ENCODE measurements at places on chromosomes 5 and 9.

GRCh38 chr5:168793841-168794837 is 215.0 kb upstream of the PANK3 start:
- DNase-seq = no peak

GRCh38 chr9:31486630-31487029 is 897.8 kb upstream of the ACO1 start:
- DNase-seq = no peak

DNA sequence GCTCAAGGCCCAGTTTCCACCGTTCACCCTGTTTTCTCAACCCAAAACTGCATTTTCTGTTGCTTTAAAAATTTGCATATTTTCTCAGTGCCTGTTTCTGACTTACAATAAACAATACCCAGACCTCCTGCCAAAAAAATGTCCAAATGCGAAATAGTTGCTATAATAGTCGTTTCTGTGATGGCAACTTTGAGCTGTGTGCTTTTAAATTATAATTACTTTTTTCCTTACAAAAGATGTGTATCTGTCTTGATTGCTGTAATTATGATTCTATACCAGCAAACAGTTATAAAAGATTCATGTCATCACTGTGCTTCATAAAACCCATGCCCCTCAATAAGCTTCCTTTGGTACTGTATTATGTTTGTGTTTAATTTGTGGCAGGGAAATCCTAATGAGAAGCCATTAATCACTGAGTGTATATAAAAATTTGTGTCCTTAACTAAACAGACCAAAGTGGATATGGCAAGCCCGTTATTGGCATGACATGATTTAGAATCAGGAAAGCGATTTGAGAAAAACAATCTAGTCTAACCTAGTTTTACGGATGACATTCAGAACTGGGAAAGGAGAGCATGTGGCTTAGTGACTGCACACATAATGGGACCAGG is 5.4 kb upstream of the SLC1A3 start:
- DNase-seq = no peak

GRCh38 chr5:3484836-3485235 is 110.8 kb upstream of the IRX1 start:
- DNase-seq = no peak

DNA sequence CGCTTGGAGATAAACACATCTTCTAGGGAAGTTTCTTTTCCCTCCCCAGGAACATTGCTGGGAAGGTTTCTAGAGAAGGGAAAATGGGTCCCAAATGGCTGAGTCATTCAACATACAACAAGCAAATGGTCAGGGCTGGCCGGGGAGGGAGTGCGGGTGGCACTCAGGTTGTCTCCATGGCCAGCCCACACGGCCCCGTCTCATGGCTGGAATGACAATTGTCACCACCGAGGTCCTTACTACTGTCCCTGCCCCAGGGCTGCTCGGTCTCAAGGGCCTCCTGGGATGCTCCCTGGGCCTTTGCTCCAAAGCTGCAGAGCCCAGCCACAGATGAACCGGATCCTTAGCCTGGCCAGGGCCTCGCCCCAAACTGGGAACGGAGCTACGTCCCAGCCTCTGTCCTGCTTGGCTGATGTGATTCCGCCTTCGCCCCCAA is 121.9 kb downstream of the FGF18 start:
- no peak for DNase-seq

DNA sequence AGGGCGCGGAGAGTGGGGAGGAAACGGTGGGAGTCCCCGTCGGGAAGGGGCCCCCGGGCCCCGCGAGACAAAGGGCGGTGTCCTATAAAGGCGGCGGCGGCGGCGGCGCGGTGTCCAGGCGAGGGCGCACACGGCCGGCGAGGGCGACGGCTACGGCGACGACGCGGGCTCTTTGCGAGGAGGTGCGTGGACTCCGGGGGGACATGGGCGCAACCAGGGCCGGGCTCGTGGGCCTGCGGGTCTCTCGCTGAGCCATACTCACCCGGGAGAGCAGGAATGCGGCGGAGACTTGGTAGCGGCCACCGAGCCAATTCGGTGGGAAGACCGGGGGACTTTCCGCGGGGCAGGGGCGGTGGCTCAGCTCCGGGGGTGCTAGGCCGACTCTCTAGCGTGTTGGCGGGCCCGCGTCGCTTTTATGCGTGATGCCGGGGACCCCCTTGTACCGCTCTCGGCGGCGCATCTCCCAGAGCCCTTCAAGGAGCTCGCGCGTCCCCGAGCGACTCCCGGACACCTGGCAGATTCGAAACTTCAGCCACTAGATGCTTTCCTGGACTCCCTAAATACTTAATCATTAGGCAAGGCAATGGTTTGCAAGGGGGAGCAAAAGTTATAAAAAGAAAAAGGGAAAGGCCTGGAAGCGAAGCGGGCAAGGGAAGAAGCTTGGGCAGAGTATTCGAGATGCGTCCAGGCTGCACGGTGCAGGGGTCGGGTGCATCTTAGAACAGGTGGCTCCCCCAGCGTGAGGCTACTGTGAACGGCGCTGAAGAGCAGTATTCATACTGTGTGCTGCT is 5.9 kb upstream of the TAL2 start:
- no peak for DNase-seq

DNA sequence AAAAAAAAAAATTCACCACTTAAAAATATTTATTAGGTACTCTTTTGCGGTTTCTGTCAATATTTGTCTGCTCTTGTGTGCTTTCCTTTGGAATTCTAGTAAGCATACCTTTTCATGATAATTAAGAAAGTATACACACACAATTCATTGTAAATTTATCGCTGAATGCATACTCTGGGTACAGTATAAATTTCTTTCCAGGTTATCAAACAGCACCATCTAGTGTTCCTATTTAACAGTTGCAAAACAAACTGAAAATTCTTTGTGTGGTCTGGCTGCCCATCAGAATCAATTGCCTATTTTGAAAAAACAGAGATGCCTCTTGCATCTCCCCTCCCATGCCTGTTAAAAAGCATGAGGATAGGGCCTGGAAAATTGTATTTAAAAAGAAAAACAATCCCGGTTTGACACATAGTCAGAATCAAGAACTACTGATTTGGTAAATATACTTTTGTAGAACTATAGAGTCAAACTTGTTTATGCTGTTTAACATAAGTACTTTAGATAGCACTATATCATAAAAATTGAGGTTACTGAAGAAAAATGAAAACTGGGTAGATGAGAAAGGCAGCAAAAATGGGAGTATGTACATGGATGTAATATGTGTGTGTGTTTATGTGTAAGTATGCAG is 16.2 kb downstream of the PGGT1B start:
- DNase-seq = no peak

GRCh38 chr9:2889023-2889422 is 45.1 kb upstream of the PUM3 start:
- DNase-seq = no peak

- DNase-seq = no peak
Observed at GRCh38 chr5:37814699-37815098, 25.1 kb downstream of the GDNF start.

- no peak for DNase-seq
Observed at GRCh38 chr5:54902791-54903473, 82.5 kb downstream of the ESM1 start.

- DNase-seq = no peak
Observed at GRCh38 chr5:160970605-160971191, 118.7 kb upstream of the ATP10B start.

- no peak for DNase-seq
Observed at GRCh38 chr9:75128535-75128934, 40.2 kb downstream of the OSTF1 start.

- no peak for DNase-seq
Observed at GRCh38 chr5:55680353-55680752, 31.8 kb downstream of the SLC38A9 start.

DNA sequence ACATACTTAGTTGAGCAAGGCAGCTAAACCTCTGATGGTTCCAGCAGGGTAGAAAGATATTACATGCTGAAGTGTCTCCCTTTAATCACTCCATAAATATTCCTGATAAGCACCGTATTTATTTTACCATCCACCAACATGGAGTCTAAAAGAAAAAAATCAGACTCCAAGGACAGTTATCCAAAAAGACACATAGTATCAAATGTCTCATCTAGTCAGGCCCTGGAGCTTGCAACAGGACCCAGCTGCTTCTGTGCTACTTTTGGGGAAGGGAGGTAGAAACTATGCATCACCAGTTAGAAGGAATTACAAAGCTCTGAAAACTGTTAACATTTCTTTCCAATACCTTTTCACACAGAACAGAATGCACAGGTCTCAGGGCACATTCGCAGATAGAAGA is 88.1 kb downstream of the S1PR3 start:
- DNase-seq = no peak

- DNase-seq = no peak
Observed at GRCh38 chr5:57416278-57416994, 66.2 kb downstream of the ACTBL2 start.

- no peak for DNase-seq
Observed at GRCh38 chr9:86599561-86599960, 245.4 kb upstream of the TUT7 start.

DNA sequence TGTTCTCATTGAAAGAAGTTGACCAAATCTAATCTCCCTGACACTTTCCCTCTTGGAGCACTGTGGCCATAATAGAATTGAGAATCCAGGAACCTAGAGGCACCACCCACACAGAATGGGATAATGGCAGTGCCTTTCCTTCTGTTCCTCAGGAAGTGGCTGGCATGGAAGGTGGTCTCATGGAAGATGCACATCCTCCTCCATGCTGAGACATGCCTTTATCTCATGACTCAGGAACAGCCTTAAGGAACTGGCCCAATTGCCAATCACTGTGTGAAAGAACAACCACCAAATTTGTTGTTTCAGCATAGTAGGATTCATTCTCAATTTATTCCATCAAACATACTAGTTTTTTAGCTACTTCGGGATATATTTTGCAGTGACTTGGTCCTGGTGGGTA is 137.5 kb upstream of the RASGRF2 start:
- DNase-seq = no peak

DNA sequence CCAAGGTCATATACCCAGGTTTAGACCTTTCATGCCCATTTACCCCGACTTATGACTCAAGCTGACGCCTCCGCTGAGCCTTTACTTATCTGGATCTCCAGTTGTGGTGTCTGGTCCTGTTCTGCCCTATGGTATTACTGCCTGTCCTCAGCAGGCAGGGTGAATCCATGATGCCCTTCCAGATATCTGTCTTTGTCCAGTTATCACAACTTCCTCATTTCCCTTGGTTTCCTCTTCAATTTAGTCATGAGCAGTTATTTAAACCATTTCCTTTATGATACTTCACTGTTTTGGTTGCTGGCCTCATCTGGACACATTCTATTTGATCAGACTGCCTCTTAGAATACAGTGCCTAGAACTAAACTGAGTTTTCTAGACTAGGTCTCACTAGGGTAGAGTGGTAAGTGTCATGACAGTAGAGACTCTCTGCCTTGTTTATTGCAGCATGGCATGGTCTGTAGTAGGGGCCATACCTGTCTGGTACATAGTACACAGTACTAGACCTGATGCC is 93.3 kb downstream of the MELK start:
- no peak for DNase-seq

DNA sequence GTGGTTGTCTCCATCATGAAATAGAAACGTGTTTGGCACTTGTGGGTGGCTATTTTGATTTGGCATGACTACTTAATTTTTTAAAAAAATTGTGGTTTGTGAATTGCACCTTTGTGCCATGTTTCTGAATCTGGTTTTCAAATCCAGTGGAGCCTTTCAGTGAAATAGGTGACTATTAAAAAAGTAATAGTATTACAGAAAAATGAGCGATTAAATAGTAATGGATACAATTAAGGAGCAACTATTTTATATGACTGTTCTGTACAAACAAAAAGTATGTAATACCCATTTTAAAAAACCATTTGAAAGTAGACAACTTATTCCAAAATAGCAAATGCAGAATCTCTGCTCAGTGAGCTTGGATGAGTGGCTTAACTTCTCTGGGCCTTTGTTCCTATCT is 3.0 kb downstream of the SOWAHA start:
- no peak for DNase-seq

GRCh38 chr5:178433273-178433775 is 156.9 kb downstream of the COL23A1 start:
- no peak for DNase-seq

DNA sequence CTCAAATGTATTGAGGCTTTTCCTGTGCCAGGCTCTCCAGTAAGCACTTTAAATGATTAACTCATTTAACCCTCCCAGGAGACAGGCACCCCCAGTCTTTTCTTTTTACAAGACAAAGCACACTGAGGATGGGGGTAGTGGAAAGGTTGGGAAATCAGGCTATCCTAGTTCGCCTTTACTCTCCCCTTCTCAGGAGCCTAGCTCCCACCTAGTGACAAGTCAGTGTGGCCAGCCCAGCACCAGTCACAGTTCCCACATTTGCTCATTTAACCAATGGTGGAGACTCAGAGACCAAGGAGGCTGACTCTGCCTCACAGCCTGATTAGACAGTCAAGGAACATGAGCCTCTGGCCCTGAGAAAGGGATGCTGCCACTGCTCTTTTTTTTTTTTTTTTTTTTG is 3.5 kb downstream of the ALDH7A1 start:
- no peak for DNase-seq

GRCh38 chr9:13845460-13845859 is 468.5 kb downstream of the NFIB start:
- no peak for DNase-seq

- DNase-seq = no peak
Observed at GRCh38 chr5:72542695-72543094, 35.5 kb upstream of the ZNF366 start.

DNA sequence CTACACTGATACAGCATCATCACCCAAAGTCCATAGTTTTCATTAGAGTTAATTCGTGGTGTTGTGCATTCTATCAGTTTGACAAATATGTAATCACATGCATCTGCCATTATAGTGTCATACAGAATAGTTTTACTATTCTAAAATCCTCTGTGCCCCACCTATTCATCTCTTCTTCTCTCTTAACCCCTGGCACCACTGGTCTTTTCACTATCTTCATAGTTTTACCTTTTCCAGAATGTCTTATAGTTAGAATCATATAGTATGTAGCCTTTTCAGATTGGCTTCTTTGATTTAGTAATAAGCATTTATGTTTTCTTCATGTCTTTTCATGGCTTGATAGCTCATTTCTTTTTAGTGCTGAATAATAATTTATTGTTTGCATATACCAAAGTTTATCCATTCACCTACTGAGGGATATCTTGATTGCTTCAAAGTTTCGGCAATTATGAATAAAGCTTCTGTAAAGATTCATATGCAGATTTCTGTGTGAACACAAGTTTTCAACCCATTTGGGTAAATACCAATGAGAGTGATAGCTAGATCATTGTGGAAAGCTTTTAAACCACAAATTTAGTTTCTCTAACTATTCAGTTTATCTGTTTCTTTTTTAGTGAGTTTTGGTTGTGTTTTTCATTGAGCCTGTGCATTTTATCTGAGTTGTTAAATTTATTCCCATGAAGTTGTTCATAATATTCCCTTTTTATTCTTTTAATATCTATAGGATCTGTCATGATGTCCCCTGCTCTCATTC is 84.9 kb downstream of the RALGPS1 start:
- no peak for DNase-seq

Data from ascending aorta (tissue), 2 donors.